ENCODE measurements at places on chromosomes 16 and 17. TPM values are rescaled to one million over a fixed set of nuclear protein-coding genes. Genes with fewer than 3 reads are reported as not detected.

Gene TBC1D3K
- total RNA-seq, result not detected

DNA sequence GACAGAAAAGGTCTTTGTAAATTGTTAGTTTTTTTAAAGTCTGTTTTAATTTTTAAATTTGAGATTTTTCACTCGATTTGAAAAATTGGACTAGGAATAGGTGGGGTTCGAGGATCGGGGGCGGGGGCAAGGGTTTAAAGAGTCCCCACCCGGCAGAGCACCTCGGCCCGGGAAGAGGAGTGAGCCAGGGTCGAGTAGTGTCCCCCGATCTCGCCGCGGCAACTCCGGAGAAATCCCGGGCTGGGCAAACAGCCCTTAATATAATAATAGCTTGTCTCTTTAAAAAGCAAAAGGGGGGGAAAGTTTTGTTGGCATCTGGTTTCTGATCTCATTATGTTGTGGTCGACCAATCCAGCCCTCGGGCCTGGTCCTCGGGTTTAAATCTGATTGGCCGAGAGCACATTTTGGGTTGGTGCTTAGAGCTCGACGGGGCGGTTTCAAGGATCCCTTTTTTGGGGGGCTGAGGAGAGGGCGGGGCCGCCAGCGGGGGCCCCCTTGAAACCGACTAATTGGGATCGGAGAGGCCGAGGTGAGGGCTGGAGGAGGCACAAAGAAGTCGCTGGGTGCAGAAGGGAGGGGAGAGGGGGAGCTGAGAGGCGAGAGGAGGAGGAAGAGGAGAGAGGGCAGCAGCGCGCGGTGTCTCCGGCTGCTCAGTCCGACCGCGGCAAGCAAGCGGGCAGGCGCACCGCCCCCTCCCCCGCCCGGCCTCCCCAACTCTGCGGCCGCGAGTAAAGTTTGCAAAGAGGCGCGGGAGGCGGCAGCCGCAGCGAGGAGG lies at the start of gene FZD2:
FZD2 (plus strand) TSS at position 653 of the 775 bp plus-strand sequence. CDS start 205 bp downstream, outside the sequence.
- peak; percentile 99 for DNase-seq

- DNase-seq, result peak; percentile 79
Observed at GRCh38 chr16:51540259-51540658, 389.2 kb upstream of the SALL1 start.

DNA sequence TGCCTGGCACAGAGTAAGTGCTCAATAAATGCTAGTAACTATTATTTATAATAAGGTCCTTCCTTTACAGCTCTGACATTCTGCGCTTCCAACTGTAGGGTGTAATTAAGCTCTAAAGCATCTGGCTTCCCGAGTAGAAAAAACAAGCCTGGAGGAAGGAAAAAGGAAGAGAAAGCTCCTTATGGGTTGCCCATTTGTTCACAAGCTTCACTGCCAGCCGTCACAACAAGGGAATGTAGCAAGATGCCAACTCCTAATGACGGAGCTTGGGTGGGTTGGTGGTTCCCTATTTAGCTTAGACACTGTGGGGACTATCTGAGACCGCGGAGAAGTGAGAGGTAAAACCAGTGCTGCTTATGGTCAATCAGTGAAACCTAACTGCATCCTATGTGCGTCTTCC lies 7.3 kb upstream of the RPRML start:
- DNase-seq, result no peak

DNA sequence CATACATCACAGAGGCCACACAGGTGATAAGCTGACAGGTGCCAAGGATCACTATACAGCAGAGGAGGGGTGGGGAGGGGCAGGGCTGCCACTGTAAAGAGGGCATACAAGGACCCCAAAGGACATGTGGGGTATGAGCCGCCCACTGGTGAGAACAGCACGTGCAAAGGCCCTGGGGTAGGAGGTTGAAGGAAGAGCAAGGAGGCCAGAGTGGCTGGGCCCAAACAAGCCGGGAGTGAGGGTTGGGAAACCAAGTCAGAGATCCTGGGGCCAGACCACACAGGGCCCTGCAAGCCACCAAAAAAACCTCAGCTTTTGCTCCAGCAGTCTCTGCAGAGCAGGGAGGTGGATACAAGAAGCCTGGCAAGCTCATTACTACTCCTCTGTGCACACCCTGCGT lies 6.5 kb downstream of the NATD1 start:
- DNase-seq, result no peak

DNA sequence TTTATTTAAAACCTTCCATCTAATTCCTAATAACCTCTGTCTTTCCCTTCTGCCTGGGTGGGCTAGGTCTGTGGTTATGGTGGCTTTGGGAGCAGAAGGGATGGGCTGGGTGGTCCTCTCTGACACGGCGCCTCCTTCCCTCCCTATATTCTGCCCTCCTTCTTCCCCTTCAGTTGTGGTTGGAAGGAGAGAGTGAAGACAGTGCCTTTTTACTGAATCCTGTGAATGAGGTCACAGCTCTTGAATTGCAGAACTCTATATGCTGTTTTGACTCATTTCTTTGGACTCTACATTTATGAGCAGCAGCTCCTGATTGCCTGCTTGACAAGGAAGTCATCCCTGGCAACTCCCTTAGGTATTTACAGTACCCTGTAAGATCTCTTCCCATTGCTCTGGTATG lies 256.0 kb upstream of the ELAC2 start:
- peak; percentile 1 for DNase-seq

Gene ARHGAP23
- total RNA-seq, result 8.5 TPM

DNA sequence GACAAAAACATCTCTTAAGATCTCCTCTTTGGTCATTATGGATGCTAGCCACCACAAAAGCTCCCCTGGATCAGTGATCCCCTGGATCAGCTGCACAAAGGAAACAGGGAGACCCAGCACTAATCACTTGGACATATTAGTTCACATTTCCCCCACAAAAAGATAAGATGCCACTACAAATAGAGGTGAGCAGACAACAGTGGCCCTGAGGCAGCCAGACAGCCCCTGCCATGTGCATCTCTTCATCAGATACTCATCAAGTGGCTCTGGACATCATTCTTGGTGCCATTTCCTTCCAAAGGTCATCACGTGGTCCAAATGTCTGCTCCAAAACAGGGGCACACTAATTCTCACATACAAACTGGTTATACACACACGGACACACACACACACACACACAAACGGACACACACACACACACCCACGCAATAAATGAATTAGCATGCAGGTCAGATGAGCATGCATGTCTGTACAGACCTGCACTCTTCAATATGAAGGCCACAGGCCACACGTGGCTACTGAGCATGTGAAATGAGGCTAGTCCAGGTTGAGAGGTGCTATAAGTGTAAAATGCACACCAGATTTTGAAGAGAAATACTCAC lies 4.1 kb downstream of the USP36 start:
- DNase-seq, result no peak

GRCh38 chr16:68229431-68230175 lies 6.3 kb downstream of the ESRP2 start:
- peak; percentile 62 for DNase-seq

Gene RAD51C
- total RNA-seq, result 55.2 TPM

DNA sequence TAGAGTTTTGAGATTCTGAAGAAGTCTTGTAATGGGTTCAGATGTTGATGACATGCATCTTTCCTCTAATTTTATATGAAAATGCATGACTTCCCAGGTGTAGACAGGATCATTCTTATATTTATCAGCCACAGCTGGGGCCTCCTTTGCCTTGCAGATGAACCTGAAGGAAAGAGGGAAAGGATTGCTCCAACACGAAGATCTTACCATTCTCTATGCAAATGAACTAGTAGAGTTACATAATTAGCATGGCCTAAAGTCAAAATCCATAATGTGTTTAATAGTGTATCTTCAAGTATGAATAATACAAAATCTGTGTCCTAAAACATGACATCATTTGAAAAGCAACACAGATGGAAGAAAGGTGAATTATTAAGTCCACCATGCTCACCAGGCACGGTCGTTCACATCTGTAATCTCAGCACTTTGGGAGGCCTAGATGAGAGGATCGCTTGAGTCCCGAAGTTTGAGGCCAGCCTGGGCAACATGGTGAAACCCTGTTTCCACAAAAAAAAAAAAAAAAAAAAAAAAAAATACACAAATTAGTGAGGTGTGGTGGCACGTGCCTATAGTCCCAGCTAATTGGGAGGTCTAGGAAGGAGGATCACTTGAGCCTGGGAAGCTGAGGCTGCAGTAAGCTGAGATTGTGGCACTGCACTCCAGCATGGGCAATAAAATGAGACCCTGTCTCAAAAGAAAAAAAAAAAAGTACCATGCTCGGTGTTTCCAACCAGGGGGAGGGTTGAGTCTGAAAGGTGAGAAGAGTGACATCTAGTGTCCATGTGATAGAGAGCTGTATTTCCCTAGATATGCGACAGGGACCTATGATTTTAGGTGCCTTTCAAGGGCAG lies 6.3 kb downstream of the VWA3A start:
- peak; percentile 64 for DNase-seq

Gene CA4
- not detected for total RNA-seq

Gene CCDC78
- total RNA-seq, result 0.25 TPM

Gene CFAP119
- 5.2 TPM for total RNA-seq

Gene FSCN2
- total RNA-seq, result not detected

- no peak for DNase-seq
Observed at GRCh38 chr17:73630965-73631595, 13.2 kb downstream of the SDK2 start.

Gene SULT1A2
- not detected for total RNA-seq

DNA sequence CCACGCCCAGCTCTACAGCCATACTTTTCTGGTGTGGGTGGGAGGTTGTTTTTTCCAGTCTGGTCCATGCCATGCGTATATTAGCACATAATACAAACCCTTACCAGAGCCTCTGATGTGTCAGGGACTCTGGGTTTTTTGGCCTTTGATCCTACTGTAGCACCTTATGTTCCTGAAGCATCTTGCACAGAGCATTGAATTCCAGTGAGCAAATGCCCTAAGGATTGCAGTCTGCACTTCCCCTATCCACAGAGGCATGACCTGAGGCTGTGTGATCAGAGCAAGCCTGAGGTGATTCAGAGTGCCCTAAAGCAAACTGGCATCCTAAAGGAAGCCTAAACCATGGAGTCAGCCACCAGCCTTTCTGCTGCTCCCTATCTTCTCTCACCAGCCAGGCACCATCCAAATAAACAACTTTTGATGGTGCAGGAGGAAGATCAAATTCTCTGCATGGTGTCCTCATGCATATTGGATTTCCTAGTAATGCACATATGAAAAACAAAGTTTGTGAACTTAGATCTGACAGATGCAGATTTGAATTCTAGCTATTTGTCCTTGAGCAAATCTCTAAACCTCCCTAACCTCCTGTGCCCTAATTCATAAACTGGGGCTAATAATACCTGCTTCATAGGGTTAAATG lies 41.2 kb upstream of the HAS3 start:
- peak; percentile 94 for DNase-seq

DNA sequence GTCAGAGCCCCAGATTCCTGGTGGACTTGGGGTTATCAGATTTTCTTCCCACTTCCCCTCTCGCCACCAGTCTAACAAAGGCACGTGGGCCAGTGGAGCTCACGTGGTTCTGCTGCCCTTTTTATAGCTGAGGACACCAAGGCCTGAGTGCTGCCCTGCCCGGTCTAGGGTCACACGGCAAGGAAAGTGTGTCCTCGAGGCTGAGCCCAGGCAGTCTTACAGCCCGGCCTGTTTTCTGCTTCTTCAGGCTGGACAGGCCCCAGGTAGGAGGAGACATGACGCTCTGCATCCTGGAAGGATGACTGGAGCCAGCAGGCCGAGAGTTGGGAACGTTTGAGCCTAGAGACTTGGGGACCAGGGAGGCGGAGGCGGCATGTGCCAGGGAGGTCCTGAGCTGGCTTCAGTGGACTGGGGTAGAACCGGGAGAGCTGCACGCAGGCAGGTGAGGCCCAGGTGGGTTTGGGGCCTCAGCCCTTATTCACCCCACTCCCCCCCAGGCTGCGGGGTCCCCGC lies 3.5 kb downstream of the CTRB1 start:
- no peak for DNase-seq

Gene RSKR
- 2.2 TPM for total RNA-seq

Gene ERCC4
- total RNA-seq, result 9.7 TPM

GRCh38 chr17:41910701-41911391 lies 7.9 kb downstream of the ACLY start:
- peak; percentile 98 for DNase-seq

Gene C17orf50
- total RNA-seq, result not detected

Gene PLD6
- total RNA-seq, result not detected

GRCh38 chr17:77356690-77357201 lies 216.0 kb downstream of the SEC14L1 start:
- no peak for DNase-seq

- no peak for DNase-seq
Observed at GRCh38 chr16:4663777-4664465, 29.4 kb upstream of the NUDT16L1 start.

DNA sequence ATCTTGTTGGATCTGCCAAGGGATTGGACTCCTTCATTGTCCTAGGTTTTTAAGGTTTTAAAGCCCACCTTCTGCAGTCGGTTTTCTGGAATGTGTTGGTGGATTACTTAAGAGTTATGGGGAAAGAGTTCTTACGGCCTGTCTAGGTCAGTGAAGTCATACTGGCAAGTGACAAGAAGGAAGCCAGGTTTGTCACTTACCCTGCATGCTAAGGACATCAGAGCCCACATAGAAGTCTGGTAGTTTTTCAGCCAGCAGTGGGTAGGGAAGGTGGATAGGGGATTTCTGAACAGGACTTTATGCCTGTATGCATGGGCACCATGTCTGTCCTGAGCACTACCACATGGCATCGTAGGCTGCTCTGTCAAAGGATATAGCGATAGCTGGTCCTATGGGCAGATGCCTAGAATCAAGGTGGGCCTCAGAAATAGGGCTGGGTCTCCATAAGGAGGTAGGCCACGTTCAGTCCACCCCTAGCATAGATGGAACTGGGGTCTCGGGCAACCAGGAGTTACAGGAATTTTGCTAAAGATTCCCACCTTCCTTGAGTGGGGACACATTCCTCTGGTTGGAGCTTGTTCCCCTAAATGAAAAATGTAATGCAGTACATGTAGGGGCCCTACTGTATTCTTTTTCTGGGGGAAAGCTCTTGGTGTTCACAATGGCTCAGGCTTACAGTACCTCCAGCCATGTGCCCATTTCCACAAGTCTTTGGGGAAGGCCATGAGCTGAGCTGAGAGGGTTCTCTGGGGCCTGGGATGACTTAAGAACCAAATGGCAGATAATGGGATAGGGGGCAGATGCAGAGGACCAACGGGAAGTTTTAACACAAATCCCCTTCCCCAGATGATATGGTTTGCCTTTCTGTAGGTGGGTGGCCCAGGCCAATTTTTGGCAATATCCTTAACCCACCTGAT lies 27.5 kb downstream of the TRPV2 start:
- DNase-seq, result no peak

DNA sequence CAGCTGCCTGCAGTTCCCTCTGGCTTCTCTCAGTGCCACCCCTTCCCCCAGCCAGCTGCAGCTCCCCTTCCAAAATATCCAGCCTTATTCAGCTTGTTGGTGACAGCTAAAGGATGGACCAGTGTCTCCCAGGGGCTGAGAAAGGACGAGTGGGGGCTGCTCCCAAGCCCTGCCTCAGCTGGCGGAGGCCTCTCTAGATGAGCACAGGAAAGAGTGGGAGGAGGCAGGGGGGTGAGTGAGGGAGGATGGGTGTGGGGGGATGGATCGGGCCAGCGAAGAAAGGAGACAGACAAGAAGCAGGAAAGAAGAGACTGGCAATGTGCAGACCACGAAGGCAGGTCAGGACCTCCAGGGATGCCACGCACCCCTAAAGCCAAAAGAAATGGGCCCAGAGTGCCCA lies 17.5 kb downstream of the PIPOX start:
- no peak for DNase-seq

Gene TBX6
- 0.39 TPM for total RNA-seq

Gene TBC1D3I
- 1.0 TPM for total RNA-seq

Gene PYDC1
- total RNA-seq, result not detected

GRCh38 chr17:41813152-41813680 lies 412 bp downstream of the FKBP10 start:
- no peak for DNase-seq

GRCh38 chr17:29252101-29252791 lies 5.6 kb downstream of the CRYBA1 start:
- DNase-seq, result peak; percentile 36

GRCh38 chr17:60599220-60599619 lies 773 bp upstream of the PPM1D start:
- DNase-seq, result no peak

Gene SDR42E2
- not detected for total RNA-seq

All from M059J (cell line).